ENCODE measurements at places on chromosomes 16 and 17.
A peak's percentile ranks its signal among the peaks of the same experiment; 100 is the strongest.

- DNase-seq: no peak
Observed at GRCh38 chr16:61323456-61323855, 712.8 kb downstream of the CDH8 start.

- no peak for DNase-seq
Observed at GRCh38 chr17:28047806-28048205, 5.3 kb downstream of the NLK start.

DNA sequence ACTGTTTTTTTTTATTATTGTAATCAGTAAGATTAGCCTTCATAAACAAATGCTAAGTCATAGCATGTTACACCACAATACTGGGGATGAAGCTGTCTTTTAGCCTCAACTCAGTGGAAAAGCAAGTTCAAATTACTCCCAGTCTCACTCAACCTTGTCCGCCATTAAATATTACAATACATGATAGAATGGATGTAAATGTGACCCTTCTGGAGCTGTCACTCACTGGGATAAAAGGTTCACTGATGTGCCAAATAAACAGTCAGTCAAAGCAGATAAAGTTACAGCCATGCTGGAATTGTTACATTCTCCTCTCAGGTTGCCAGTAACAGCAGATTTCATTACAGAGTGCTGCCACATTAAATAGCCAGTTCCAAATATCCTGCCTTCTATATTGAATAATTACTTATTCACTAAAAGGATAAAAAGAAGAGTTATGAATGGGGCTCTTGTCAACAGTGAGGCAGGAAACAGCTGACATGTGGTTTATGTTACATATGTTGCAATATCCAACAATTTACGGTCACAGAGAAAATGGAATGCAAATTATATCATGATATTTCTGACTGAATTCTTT, 53.4 kb downstream of the BRIP1 start:
- peak; percentile 41 for DNase-seq

GRCh38 chr16:19677402-19677801, 40.6 kb downstream of the KNOP1 start:
- DNase-seq: no peak

DNA sequence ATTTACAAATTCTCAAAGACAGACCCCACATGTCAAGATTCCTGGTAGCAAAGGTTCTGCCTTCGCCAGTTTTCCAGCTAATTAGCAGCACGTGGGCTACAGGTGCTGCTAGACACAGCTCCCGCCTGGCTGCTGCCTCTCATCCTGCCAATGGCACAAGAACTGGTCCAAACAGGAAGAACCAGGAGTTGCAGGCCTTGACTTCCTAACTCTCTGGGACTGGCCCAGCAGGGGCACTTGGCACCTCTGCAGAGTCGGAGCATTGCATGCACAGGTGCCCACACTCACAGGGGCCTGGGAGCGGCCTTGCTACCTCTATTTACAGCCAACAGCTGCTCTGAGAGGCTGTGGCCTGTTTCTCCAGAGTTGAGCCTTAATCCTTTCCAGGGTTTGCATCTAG, 39.6 kb downstream of the TK2 start:
- DNase-seq: no peak

DNA sequence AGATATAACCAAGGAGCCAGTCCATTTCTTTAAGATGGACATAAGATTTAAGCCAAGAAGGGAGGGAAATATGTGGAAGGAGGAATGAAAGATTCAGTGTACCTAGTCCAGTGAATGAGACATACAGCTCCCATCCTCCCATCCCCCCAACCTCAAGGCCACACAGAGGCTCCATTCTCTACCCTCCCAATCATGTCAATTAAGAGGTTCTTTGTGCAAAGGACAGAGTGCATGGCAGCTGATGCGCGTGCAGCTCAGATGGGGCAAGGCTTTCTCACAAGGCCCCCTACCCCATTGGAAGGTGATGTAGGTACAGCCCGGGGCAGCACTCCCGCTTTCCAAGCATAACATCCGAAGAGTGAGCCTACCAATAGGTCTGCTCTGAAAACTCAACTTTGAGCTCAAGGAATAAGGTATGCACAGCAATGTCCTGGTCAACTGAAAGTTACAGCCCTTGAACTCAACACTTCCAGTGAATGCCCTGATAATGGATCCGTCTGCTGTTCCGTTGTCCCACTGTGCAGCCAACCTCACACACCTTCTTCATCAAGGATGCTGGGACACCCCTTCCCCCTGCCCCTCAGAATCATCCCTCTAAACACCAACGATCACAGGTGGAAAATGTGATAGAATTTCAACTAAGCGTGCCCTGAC, 458.1 kb downstream of the SOX9 start:
- DNase-seq: no peak

DNA sequence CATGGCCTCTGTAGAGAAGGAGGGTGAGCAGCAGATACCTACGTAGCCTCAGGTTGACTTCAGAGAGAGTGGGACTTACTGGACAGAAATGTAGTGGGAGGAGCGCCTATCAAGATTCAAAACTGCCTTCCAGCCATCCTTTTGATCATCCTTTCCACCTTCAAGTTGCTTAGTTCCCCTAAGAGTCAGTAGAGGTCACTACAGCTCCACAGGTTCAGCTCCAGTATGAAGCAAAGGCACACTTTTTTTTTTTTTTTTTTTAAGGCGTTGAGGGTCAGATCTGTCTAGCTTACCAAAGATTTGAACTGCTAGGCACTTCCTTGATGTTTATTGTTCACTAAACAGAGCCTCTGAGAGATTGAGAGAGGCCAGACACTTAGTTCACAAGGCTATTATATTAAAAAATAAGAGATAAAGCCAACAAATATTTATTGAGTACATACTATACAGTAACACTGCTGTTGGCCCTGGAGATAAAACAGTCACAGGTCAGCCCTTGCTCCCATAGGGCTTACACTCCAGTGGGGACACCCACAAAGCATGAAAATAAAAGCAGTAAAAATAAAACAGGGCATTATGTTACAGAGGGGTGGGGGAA, 3.1 kb downstream of the RNF227 start:
- DNase-seq: peak; percentile 63

DNA sequence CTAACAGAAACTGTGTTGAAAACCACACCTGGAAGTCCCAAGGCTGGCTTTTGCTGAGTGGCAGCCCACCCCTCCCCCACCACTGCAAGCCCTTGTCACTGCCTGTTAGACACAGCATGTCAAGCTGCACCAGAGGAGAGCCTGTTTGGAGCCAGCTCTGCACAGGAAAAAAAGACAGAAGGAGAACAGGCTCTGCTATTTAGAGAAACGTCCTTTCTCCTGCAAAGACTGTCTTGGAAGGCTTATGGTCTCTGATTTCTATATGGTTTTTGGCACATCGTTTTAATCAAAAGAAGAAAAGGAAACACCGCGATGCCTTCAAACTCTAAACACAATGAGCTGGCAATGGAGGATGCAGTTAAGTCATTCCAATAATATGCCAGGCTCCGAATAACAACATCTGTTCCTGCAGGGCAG, 275.5 kb downstream of the MAP2K4 start:
- DNase-seq: no peak

DNA sequence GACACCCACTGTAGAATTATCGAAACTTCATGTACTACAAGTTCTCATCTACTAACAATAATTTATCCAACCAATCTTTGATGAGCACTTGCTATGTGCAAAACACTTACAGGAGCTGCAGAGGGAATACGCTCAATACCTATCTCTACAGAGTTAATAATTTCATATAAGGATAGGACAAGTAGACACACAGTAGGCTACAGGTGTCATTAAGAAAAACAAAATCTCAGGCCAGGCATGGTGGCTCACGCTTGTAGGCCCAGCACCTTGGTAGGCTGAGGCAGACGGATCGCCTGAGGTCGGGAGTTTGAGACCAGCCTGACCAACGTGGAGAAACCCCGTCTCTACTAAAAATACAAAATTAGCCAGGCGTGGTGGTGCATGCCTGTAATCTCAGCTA, 91.3 kb upstream of the PLEKHM1 start:
- DNase-seq: no peak

DNA sequence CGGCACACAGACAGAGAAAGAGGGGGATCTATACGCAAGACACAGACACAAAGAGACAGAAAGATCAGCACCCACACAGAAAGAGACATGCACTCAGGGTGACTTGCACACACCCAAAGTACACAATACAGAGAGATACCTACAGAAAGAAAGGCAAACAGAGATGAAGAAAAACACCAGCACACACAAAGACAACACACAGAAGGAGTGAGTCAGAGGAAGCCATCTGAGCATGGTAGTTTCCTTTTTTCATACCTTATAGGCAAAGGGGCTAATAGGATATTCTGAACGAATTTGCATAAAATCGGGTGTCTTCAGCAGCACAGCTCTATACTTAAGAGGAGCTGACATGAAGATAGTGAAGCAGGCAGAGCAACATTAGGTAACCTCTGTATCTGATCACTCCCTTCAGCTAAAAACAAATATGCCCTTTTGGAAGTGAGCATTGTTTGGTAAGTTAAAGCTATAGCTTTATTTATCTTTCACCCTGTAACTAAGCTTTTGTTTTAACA, 198.6 kb downstream of the AATF start:
- no peak for DNase-seq

DNA sequence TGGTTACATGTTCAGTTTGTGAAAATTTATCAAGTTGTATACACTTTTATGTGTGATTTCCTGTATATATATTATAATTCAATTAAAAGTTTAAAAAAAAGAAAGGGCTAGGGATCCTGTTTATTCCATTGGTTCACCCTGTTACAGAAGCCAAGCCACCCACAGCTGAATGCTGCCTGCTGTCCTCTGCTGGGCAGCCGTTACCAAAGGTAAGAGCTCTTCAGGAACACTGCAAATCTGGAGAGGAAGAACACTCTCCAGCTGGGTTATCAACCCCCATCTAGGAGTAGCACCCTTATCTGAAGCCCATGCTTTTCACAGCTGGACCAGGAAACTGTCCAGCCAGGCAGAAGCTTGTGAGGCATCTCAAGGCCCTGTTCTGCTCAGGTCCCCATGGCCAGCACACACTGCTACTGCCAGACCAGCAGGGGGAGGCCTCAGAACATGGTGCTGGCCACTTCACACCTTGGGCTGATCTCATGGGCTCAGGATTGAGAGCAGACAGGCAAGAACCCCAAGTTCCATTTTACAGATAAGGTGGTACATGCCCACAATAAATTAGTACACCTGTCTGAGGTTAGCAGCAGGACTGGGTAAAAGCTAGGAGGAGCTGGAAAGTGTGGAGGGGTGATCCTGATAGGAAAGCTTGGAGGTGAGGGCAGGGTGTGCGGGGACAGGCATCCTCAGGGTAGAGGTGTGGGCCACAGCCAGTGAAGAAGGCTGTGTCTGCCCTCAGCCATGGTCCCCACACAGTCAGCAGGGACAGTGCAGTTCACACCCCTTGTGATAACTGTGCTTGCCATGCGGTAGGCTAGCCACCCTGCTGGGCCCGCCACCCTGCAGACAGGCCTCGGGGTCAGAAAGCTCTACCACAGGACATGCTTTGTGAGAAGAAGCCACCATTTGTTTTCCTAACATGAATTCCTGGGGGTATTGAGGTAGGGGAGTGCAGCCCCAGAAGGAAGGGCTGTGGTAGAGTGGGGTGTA, 54.3 kb upstream of the SREBF1 start:
- peak; percentile 84 for DNase-seq

DNA sequence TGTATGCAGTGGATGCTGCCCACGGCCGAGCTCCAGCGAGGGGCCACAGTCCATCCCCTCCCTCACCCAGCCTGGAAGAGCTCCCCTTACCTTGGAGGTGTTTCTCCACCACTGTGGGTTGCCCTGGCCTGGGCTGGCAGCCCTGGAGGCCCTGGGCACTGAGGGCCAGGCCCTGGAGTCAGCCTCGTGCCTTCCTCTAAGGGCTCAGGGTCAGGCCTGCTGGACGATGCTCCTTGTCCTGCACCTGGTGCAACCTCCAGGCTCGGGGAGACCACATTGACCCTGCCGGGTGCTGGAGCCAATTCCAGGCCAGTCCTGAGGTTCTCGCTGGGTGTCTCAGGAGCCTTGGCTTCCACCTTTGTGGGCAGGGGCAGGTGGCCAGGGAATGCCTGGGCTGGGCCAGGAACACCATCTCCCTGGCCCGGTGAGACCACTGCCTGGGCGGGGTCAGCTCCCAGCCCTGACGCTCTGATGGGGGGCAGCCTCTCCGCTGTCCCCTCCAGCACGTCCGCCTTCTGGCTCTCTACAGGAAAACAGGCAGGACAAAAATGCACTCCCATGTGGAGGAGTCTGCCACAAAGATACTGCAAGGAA, 10.4 kb downstream of the MYLK3 start:
- no peak for DNase-seq

- no peak for DNase-seq
Observed at GRCh38 chr16:938136-938535, 32.6 kb downstream of the LMF1 start.

GRCh38 chr17:62109378-62109902, 44.4 kb upstream of the MED13 start:
- peak; percentile 91 for DNase-seq

DNA sequence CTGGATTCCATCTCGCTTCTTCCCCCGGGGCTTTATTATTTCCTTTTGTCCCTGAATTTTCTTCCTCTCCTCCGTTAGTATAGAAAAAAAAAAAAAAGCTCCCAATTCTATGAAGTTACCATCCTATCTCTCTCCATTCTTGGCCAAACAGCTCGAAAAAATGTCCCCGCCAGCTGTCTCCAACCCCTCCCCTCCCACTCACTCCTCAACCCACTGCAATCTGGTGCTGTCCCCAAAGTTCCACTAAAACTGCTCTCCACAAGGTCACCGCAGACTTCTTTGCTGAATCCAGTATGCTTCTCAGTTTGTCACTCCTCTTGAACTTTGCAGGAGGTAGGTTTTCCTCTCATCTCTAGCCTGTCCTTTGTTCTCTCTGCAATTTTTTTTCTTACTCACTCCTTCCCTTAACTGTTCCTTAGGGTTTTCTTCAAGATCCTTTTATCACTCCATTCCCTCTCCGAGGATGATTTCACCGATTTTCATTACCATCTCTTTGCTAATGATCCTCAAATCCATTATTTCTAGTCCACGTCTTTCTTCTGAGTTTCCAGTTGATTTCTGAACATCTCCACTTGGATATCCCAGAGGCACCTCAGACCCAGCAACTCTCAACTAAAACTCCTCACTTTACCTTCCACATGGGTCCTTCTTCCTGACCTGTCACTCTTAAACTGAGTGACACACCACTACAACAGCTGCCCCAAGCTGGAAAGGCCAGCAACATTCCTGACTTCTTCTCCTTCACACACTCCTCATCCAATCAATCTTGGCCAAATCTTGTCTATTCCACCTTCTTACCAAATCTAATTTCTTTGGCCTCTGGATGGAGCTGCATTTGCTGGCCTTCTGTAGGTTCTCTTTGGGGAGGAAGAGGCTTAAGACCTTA, 1.5 kb upstream of the SUMO2 start:
- no peak for DNase-seq

Data from HTR-8/SVneo (cell line).